ENCODE measurements at places on chromosomes 3 and 15.

- no peak for DNase-seq
Measured at GRCh38 chr15:77529394-77530159, 103.1 kb downstream of the LINGO1 start.

- DNase-seq, result no peak
Measured at GRCh38 chr3:75171630-75172230, 492.4 kb upstream of the FRG2C start.

DNA sequence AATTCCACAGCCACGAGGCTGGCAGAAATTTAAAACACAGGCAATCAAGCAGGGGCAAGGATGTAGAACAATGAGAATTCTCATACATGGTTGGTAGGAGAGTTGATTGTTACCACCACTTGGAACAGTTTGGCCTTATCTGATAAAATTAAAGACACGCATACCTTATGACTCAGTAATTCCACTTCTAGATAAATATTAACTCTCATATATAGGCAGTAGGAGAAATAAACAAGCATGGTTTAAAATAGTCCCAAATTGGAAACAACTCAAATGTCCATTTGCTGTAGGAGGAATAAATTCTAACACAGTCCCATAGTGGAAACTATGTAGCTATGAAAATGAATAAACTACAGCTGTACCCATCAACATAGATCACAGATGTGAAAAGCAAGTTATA, 42.3 kb upstream of the USP3 start:
- DNase-seq, result no peak

GRCh38 chr3:188266562-188267274, 112.8 kb downstream of the LPP start:
- DNase-seq, result no peak

- DNase-seq, result no peak
Measured at GRCh38 chr3:63934041-63934866, 22.1 kb upstream of the SCAANT1 start.

- no peak for DNase-seq
Measured at GRCh38 chr15:38682861-38683260, 118.2 kb upstream of the RASGRP1 start.

DNA sequence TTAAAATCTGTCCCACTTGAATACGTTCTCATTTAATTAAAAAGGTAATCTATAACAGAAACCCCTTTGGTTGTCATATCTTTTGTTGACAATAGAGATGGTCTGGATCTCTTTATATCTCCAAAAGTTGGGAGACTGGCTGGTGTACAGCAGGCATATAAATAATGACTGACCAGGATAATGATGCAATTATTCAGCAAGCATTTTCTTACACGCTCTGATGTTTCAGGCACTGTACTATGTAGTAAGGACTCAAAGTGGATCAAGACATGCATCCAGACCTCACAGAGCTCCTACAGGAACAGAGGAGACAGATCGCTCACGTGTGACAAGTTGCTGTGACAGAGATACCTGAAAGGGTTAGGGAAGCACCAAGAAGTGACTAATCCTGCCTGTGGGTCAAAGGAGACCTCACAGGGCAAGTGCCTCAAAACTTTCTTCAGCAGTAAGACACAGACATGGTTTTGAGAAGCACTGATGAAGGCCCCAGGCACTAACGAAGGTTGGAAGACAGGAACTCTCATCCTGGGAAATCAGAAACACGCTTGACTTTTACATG, 25.7 kb downstream of the VPS39 start:
- DNase-seq, result no peak

Measured in 8988T (cell line).